OCI-M1 (cell line): ENCODE measurements at places on chromosomes 7 and 10.

- no peak for DNase-seq
These were observed 191.7 kb downstream of the CXCL12 start for GRCh38 chr10:44193166-44193565.

DNA sequence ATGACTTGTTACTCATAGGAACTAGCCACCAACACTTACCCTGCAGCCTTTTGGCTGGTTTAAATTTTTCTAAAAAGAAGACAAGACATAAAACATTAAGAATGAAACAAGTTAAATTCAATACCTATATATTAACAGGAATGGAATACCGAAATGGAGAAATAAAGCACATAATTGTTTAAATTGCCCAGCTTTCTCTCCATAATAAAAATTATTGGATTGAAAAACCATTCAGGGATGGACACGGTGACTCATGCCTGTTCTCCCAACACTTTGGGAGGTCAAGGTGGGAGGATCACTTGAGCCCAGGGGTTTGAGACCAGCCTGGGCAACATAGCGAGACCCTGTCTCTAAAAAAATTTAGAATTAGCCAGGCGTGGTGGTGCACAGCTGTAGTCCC is 179.4 kb upstream of the MKLN1 start:
- no peak for DNase-seq

- DNase-seq = no peak
These were observed 112.3 kb downstream of the PLXNA4 start for GRCh38 chr7:132463922-132464321.

DNA sequence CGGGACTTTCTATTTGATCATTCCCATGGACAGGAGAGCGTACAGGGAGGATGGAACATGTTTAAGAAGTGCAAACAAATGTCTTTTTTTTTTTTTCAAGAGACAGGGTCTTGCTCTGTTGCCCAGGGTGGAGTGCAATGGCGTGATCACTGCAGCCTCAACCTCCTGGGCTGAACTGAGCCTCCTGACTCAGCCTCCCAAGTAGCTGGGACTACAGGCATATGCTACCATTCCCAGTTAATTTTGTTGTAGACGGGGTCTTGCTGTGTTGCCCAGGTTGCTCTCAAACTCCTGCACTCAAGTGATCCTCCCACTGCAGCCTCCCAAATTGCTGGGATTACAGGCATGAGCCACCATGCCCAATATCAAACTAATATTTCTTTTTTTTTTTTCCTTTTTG is 40.5 kb downstream of the SPDYE5 start:
- DNase-seq = no peak

GRCh38 chr7:70523249-70523988 is 608.5 kb upstream of the GALNT17 start:
- DNase-seq = no peak

DNA sequence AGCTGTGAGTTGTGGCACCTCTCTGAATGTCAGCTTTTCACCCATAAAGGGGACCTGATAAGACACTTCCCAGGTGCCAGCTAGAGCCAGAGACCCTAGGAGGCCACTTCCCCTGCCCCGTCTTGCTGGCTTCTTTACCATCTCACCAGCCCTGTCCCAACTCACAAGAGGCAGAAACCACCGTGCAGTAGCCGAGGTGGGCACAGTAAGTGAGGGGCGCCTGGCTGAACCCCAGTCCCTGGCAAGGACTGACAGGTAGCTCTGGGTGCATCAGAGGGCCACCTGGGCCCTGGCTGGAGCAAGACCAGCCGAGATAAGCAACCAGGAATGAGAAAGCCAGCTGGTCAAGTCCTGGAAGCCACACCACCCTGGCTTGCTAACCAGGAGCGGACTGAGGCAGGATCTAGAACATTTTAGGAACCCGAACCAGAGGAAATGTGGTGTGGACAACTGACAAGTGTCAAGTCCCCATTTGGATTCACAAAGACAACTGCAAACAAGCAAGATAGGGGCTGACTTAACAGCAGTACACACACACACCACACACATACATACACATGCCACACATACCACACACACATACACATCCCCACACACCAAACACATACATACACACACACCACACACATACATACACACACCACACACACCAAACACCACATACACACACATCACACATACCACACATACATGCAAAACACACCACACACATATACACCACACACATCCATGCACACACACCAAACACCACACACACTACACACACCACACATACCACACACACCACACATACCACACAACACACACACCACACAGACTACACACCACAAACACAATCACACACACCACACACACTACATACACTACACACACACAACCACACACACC is 20.8 kb downstream of the OGDHL start:
- no peak for DNase-seq

DNA sequence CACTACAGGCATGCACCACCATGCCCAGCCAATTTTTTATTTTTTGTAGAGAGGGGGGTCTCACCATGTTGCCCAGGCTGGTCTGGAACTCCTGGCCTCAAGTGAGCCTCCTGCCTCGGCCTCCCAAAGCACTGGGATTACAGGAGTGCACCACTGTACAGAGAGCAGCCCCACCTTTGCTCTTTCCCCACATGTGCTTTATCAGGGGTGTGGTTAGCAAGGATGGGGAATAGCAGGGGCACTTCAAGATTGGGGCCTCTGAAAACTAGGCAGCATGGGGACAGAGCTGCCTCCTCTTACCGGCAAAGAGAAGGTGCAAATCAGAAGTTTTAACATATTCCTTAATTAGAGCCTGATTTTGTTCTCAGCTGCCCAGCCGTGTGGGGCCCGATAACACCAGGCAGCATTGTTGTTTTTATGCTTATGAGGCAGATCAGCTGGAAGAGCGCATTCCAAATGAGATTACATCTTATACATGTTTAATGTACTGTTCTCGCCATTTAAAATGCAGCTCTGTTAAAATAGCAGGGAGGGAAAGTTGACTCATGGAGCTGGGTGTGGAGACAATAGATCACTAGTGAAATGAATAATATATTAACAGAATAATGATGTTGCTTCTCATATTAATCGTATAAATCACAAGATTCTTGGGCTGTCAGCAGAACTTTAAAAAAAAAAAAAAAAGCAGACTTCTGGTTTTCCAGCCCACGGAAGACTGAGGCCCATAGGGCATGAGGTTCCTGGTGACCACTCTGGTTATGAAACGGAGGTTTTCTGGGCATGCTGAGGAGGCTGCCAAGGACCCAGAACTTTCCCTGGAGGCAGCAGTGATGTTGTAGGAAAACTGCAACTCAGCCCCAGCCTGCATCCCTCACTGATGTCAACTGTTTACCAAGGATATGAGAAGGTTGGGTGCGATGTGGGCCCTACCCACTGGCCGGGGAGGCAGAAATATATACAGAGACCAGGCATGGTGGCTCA is 62.5 kb downstream of the TMEM130 start:
- no peak for DNase-seq

DNA sequence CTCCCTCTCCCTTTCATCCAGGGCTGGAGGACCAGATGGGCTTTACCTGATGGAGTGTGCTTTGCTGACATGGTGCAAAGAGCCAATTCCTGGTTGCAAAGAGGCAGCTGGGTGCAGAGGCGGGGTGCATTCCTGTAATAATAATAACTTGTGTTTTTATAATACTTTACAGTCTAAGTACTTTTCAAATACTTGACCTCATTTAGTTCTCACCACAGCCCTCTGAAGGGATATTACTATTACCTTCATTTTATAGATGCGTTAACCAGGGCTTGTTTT is 70.4 kb downstream of the TCF7L2 start:
- DNase-seq = no peak

GRCh38 chr7:127514499-127514898 is 70.9 kb downstream of the GCC1 start:
- DNase-seq = peak; percentile 26

DNA sequence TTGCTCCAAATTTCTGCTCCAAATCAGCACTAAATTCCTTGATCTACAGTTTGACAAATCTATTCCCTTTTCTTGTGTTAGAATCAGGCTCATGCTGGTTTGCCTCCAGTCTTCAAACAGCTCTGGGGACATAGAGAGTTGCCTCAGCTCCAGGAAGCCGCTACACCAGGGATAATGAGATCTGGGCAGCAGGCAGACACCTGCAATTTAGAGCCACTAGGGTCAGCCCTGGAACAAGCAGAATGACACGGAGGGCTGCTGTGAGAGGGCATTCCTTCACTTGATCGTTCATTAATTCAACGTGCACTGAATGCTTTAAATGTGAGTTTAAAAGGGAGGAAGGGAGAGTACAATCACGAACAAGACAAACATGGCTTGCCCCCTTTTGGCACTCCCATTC is 3.7 kb upstream of the ELMO1 start:
- no peak for DNase-seq

DNA sequence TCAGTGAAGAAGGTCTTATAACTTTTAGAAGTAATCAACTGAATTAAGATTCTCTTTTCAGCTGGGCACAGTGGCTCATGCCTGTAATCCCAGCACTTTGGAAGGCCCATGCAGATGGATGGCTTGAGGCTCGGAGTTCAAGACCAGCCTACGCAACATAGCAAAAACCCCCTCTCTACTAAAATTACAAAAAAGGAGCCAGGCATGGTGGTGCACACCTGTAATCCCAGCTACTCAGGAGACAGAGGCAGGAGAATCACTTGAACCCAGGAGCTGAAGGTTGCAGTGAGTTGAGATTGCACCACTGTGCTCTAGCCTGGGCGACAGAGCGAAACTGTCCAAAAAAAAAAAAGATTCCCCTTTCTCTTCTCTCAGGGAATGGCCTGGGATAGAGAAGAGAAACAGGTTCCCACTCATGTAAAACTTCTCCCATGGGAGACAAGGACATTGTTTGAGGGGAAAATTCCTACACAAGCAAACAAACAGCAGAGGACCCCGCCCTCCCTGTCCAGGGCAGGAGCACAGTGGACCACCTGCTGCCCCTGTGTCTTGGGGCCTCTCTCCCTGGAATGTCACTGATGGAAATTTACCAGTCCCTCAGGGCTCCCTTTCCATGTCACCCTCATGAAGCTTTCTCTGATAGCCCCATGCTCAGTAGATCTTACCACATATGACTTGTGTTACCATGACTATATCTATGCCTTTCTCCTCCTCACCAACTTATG is 5.6 kb downstream of the IL2RA start:
- DNase-seq = no peak

- no peak for DNase-seq
These were observed 132.7 kb downstream of the DNAJC1 start for GRCh38 chr10:21870849-21871248.

DNA sequence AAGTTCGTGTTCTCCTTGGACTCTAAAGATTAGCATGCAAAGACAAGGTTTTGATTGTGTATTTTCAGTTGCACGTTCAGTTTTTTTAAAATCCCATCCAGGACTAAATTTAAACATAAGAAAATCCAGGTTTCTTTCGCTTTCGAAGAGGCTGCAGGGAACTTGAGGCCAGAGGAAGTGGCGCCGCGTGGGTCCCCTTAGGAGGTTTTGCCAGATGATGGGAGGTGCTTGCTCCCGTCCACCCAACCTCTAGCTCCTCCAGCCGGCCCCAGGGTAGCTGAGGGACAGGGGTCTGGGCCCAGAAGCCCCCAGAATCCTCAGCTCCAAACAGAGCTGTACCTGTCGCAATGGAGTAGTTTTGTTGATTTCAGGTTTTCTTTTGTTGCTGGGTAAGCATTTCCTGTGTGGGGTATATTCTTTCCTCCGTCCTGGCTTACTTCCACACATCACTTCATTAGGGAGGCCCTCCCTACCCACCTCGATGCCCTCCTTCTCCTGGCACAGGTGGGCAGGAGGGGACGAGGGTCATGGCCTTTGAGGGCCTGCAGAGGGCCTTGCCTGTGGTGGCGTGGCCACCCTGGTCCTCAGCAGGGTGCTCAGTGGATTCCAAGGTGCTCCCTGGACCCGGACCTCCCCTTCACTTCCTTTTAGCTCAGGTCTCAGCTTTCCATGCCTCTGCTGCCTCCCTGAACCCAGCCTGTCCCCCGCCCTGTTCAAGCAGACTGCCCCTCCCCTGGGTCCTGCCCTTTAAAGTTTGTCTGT is 32.6 kb downstream of the LHPP start:
- DNase-seq = no peak

DNA sequence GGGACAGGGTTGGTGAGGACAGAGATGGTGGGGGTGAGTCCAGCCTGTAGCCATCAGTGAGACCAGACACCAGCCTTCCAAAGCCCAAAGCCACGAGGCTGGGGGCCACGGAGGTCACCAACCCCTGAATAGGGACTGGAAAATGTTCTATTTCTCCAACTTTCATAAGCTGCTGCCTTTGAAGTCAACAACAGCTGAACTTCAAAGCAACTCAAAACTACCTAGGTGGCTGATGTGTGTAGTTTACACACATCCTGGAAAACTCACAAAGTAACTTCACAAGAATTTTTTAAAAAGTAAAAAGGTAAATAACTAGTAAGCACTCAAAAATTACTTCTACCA is 88.8 kb downstream of the CHST15 start:
- DNase-seq = no peak

DNA sequence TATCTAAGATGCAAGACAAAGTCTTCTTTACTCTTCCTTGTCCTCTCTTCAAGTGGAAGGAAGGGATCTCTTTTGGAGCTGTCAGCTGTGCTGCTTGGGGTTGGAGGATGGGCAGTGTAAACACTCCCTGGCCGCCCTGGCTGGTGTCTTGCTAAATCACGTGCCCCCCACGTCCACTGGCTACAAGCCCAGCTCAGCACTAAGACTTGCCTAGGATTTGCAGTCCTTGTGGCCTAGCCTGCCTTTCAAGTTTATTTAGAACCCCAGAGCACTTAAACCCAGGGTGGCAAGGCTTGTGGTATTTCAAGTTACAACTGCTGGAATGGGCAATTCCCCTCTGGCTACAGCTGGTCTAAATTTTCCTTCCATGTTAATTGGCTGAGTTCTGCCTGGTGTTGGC is 272.4 kb upstream of the MYO3A start:
- DNase-seq = no peak
